ENCODE measurements at places on chromosomes 6 and 20.

- no peak for DNase-seq
Measured at GRCh38 chr6:36252005-36252404, 17.9 kb upstream of the PNPLA1 start.

- DNase-seq: no peak
Measured at GRCh38 chr6:21026576-21027273, 492.5 kb downstream of the CDKAL1 start.

DNA sequence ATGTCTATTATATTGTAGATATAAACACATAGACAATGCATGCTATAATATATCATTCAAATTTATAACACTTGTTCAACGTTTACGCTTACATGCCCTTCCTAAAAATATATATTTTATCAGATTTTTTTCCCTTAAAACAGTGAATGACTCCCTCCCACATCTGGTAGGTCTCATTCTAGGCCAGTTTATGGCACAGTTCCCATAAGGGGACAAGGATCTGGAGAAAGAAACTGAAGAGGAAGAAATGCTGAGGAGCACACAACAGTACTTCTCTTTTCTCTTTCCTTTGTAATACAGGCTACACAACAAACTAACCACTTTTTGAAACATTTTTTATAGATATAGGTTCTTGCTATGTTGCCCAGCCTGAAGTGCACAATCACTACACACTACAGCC is 48.6 kb upstream of the RCAN2 start:
- no peak for DNase-seq

GRCh38 chr6:98787961-98788360 is 46.4 kb upstream of the POU3F2 start:
- DNase-seq: peak; percentile 80

GRCh38 chr6:47780510-47781356 is 1.1 kb upstream of the OPN5 start:
- peak; percentile 58 for DNase-seq

DNA sequence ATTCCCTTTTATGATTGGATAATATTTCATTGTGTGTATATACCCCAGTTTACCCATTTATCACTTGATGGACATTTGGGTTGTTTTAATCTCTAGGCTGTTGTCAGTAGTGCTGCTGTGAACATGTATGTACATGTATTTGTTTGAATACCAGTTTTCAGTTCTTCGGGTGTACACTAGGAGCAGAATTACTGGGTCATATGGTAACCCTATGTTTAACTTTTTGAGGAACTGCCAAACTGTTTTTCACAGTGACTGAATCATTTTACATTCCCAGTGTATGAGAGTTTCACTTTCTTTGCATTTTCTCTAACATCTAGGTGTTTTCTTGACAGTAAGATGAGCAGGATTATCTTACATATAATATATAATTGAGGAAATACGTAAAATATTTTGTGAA is 44.7 kb upstream of the ADIG start:
- DNase-seq: no peak

- no peak for DNase-seq
Measured at GRCh38 chr6:28979679-28980078, 25.4 kb downstream of the ZNF311 start.

DNA sequence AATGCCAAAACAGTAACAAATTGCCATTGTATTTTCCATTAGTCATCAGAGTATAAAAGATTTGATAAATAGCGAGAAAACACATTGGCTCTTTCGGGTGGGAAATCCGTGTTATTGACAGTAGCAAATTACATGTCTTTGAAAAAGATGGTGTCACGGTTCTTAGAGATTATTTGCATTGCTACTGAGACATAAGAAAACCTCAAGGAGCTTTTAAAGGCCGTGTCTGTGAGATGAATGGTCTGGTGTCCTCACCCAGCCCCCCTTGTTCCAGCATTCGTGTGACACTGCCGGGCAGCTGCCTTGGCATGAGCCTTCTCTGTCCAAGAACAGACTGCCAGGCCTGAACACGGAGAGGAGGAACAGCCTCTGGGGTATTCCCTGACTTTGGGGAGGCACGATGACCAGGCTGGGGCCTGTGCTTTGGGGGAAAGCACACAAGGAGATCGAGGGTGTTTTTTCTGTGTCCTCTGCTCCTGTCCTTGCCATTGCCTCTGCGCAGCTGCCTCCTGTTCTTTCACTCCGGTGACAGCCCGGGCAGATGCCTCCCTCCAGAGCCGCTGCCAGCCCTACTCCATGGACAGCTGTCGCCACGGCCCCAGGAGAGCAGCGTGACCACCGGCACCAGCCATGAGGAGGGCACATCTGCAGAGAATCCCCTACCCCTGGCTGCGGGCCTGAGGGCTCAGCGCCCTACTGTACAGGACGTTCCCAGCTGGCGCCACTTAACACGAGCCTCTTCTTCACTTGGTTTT is 167.7 kb upstream of the CDYL start:
- DNase-seq: no peak

- no peak for DNase-seq
Measured at GRCh38 chr20:53253668-53254067, 281.5 kb downstream of the TSHZ2 start.

DNA sequence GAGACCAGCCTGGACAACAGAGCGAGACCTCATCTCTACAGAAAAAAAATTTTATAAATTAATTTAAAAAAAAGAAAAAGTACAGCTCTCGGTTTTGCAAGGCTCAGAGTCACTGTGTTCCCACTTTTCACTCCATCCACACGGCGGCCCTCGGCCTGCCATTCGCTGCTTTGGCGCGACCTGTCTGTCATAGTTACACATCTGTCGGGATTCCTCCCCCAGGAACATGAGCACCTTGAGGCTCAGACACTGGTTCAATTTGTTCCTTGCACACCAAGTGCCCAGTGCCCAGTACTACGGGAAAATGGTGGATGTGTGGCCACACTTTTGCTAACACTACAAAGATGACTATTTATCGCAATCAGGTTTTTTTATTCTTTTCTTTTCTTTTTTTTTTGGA is 8.4 kb downstream of the CTSZ start:
- DNase-seq: no peak

- DNase-seq: no peak
Measured at GRCh38 chr6:71851214-71851613, 35.1 kb upstream of the RIMS1 start.

- DNase-seq: no peak
Measured at GRCh38 chr6:110471726-110472365, 4.6 kb downstream of the SLC22A16 start.

GRCh38 chr20:8930726-8931125 is 138.2 kb upstream of the PLCB4 start:
- no peak for DNase-seq

GRCh38 chr6:152318278-152318677 is 318.9 kb downstream of the SYNE1 start:
- DNase-seq: no peak

GRCh38 chr6:111207141-111207858 is 120.0 kb downstream of the SLC16A10 start:
- no peak for DNase-seq

DNA sequence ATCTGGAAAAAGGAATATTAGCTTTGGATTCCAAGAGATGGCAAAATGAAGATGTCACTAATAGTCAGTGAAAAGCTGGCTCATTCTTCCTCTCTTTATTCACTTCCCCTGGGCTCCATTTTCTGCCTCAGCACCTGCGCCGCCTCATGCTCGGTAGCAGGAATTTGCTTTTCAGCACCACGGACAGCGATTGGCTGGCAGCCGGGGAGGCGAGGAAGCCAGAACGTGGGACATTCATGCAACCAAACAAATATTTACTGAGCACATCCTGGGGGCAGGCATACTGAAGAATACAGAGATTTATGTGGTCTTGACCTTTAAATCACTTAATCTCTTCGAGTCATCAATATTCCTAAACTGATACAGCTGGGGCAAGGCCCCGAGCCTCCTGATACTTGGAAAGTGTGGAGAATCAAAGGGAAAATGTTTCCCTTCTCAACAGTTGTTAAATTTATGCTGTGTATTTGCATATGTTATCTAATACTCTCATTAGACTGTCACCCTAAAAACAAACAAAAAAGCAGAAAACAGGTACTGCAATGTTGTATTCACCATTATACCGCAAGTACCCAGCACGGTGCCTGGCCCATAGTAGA is 12.1 kb upstream of the PDYN start:
- DNase-seq: no peak

GRCh38 chr6:144809120-144809519 is 524.0 kb downstream of the UTRN start:
- DNase-seq: no peak

DNA sequence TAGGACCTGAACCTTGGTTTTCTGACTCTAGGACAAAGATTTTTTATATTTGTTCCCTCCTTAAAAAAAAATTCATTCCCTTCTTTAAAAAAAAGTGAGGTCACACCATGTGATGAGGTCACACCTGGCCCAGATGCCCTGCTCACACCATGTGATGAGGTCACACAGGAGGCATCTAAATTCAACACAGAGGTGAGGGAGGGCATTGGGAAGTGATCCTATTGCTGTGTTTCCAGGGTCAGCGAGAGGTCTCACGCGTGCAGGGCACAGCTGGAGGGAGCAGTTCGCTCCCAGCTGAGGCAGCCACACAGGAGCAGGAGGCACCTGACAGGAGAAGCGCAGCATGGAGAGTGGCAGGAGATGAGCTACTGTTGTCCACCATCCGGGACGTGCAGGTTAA is 92.5 kb downstream of the SLC22A23 start:
- DNase-seq: no peak

- DNase-seq: no peak
Measured at GRCh38 chr20:50578778-50579165, 68.6 kb downstream of the PTPN1 start.

- peak; percentile 24 for DNase-seq
Measured at GRCh38 chr6:74091136-74091793, 395.3 kb downstream of the CD109 start.

DNA sequence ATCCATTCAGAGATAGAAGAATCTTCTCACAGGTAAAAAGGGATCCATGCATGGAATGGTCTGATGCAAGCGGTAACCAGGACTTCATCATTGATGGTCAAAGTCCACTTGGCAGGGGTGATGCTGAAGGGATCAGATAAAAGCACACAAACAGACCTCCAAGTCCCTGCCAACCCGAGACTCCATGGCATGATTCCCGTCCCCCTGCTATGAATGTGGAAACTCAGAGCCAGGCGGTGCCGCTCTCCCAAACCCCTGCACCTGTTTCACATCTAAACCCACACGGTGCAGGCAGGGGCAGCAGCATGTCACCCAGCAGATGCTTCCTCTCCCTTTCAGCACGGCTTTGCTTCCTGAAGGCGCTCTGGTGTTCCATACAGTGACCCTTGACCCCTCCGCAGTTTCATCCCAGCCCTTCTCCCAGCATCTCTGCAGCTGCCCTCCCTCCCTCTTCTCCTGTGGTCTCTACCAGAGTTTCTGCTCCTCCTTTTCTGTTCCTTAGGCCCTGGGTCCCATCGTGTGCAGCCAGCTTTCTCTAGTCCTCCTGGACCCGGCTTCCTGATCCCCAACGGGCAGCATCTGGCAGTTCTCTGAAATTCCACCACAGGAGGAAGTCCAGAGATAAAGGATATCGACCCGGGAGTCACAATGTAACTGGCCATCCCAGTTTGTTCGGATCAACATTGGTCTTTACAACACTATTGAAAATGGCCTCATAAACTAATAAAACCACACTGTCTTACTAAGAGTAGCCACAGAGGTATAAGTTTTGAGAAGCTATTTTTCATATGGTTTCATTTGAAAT is 235.0 kb downstream of the TTLL2 start:
- no peak for DNase-seq

DNA sequence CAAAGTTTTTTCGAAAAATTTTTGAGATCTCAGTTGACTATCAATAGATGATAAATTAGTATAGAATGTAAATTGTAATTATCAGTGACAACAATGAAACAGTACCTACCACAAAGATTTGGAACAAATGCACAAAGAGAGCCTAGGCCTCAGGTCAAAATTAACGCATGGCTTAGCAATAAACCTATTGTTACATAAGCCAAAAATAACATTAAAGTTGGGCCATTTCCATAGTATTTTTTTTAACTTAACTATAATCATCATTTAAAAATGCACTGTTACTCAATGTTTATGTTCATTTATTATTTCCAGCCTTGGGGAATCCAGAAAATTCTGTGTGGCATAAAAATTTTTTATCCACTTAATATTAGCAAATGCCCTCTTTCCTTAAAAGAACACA is 117.0 kb downstream of the EPB41L2 start:
- no peak for DNase-seq

- DNase-seq: no peak
Measured at GRCh38 chr6:26122402-26122792, 35.2 kb downstream of the HFE start.

DNA sequence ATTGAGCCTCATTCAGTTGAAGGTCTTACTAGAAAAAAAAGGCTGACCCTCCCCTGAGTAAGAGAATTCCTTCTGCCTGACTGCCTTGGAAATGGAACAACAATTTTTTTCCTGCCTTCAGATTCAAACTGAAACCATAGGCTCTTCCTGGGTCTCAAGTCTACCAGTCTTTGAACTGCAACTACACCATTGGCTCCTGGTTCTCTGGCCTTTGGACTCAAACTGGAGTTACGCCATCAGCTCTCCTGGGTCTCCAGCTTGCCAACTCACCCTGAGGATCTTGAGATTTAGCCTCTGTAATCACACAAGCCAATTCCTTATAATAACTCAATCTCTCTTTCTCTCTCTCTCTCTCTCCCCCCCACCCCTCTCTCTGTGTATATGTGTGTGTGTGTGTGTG is 36.0 kb upstream of the SNX9 start:
- DNase-seq: no peak

GRCh38 chr20:49725694-49726093 is 12.0 kb upstream of the B4GALT5 start:
- no peak for DNase-seq

- no peak for DNase-seq
Measured at GRCh38 chr6:137637121-137637520, 142.9 kb upstream of the OLIG3 start.

GRCh38 chr20:43404878-43405277 is 52.8 kb upstream of the SRSF6 start:
- no peak for DNase-seq

DNA sequence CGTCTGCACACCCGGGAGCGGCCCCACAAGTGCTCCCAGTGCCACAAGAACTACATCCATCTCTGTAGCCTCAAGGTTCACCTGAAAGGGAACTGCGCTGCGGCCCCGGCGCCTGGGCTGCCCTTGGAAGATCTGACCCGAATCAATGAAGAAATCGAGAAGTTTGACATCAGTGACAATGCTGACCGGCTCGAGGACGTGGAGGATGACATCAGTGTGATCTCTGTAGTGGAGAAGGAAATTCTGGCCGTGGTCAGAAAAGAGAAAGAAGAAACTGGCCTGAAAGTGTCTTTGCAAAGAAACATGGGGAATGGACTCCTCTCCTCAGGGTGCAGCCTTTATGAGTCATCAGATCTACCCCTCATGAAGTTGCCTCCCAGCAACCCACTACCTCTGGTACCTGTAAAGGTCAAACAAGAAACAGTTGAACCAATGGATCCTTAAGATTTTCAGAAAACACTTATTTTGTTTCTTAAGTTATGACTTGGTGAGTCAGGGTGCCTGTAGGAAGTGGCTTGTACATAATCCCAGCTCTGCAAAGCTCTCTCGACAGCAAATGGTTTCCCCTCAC is 21.0 kb downstream of the PRDM1 start:
- no peak for DNase-seq

GRCh38 chr6:42781796-42782688 is at the start of gene BICRAL:
TSS of gene BICRAL (plus strand) at chr6:42782052. CDS start at chr6:42822023, 39,971 bp downstream.
- peak; percentile 70 for DNase-seq
